ENCODE measurements at places on chromosomes 2 and 18.
A peak's percentile ranks its signal among the peaks of the same experiment; 100 is the strongest.

- DNase-seq = no peak
Observed at GRCh38 chr2:211204456-211204855, 648.1 kb downstream of the CPS1 start.

DNA sequence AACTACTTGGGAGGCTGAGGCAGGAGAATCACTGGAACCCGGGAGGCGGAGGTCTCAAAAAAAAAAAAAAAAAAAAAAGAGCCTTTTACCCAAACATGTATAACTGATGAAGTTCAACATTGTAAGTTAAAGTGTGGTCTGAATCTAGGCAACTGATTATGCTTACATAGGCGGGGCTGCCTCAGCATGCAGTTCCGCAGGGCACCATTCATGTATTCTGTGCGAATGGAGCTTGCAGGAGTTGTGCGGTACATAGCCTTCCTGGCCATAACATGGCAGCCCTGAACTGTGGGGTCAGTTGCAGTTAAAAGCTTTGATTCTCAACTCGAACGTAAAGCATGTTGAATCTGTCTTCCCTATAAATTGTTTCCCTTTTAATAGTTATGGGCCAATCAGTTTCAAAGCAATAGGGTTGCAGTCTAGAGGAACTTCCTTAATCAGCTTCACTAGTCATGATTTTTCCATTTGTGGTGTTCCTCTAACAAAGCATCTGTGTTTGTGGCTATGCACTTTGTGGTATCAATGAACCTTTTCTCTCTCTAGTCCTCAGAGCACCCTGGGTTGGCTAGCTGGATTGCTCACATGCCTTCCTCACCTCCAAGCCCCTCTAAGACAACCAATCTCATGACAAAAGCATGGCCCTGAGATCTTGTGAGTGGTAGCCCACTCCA lies 30.6 kb upstream of the CEP68 start:
- DNase-seq = no peak

DNA sequence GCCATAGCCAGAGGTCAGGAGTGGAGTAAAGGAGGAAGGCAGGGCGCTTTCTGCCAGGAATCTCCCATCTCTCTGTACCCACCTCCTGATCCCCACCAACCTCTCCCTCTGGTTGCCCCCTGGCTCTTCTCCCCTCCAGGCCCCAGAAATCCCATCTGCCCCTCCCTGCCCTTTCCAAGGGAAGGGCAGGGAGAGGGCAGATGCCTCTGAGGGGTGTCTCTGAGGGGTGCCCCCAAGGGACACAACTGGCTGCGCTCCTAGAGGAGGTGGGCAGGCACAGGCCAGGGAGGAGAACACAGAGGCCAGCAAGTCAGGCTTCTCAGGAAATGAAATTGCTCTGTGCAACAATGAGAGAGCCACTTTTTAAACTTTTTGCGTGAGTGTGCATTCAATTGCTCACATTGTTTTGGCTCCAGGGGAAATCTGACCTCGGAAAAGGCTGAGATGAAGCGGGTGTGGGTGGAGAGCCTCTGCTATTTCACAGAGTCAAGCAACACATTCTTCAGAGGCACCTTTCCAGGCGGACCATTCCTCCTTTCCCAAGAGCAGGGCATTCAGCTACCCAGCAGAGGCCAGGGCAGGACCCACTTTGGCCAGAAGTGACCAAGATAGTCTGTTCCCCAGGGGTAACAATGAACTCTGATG lies 125.5 kb downstream of the SMAD7 start:
- DNase-seq = no peak

DNA sequence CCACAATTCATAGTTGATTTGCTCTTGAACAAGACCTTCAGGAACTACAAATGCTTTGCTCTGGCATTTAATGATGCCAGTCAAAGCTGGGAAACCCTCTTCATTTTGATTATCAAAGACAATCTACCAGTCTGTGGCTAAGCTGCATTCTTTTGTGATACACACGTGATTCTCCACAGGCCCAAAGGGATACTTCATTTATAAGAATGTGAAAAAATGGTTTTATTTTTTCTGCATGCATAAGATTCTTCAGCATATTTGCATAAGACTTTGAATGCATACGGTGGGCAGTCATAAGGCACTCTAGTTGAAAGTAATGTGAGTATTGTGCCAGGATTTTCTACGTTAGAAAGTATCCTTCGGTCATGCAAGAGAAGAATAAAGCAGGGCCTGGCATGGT lies 33.0 kb upstream of the ARL5A start:
- DNase-seq = no peak

DNA sequence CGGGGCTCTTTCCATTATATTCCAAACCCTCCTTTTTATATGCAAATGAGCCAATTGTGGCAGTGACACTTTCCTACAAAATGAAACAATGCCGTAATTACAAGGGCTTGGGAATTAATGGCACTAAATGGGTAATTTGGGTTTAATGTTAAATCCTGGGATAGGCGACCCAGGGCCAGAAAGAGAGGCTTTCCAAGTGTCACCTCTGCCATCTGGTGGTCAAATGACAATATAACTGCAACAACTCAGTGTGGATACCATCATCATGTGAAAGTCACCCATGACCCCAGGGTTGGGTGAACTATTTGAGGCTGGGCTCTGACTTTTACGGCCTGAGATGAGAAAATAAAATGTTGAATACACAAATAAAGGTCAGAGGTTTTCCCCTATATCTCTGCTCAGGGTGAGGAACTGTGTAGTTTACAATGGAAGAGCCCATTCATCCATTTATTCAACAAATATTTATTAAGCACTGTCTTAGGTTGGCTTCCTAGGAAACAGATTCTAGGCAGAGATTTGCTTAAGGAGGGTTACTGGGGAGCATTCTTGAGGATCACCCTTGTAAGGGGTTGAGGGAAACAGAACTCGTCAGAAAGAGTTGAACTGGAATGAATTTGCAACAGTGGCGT lies 13.6 kb upstream of the THADA start:
- peak; percentile 28 for DNase-seq

- no peak for DNase-seq
Observed at GRCh38 chr18:72128649-72129048, 415.5 kb downstream of the CBLN2 start.

DNA sequence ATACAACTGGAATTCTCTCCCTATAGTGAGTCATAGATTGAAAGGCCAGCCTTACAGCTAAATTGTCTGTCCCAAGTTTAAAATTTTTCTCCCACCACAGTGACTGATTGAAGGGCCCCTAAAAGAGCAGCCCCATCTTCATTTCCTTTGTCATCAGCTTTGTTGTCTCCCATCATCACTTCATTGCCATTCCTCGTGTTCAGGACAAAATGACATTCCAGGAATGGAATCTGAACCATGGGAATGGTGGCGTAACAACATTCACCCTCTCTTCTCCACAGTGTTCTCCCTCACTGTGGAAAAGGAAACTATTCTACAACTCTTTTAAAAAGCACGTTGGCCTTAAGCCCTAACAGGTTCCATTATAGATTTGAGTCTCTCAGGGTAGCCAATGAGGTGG lies 52.1 kb downstream of the PSTPIP2 start:
- DNase-seq = no peak
